ENCODE measurements at places on chromosomes 12 and 14.

DNA sequence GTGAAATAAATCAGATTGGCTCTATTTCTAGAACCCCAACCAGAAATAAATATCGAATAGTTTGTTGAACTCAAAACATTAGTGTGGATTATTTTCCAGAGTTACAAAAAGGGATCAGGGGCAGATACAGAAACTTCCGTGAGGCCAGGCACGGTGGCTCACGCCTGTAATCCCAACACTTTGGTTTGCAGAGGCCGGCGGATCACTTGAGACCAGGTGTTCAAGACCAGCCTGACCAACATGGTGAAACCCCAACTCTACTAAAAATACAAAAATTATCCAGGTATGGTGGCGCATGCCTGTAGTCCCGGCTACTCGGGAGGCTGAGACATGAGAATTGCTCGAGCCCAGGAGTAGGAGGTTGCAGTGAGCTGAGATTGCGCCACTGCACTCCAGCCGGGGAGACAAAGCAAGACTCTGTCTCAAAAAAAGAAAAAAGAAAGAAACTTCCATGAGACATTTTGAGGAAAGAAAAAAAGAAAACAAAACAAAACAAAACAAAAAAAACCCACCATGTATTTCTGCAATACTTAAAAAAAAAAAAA lies 2.1 kb downstream of the FBXO21 start:
- peak; percentile 62 for DNase-seq

- no peak for DNase-seq
Measured at GRCh38 chr12:7705846-7706245, 5.4 kb upstream of the DPPA3 start.

DNA sequence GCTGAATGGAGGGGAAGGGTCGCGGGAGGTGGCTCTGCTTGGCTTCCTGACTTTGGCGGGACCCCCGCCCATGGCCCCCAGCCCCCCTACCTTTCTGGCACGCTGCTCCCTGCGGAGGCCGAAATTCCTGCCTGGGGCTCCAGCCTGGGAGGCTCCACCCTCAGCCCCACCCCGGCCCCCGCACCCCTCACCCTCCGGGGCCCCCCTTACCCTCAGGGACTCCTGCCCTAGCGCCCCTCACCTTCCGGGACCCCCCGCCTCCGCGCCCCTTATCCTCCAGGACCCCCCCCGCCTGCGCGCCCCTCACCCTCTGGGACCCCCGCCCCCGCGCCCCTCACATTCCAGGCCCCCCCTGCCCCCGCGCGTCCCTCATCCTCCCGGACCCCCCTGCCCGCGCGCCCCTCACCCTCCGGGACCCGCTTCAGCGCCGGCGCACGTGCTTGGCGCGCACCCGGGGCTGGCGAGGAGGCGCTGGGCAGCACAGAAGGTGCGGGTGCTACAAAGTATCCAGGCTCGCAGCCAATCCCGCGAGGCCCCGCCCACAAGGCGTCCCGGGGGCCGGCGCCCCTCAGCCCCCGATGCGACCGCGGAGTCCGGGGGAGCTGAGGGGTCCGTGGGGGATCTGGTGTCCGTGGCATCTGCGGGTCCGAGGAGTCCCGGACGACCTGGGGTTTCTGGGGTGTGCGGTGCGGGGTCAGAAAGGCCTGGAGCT lies at the start of gene ANHX:
Gene ANHX (minus strand): TSS at position 477 of the 712 bp plus-strand sequence. CDS start 1,521 bp downstream, outside the sequence.
- peak; percentile 63 for DNase-seq

DNA sequence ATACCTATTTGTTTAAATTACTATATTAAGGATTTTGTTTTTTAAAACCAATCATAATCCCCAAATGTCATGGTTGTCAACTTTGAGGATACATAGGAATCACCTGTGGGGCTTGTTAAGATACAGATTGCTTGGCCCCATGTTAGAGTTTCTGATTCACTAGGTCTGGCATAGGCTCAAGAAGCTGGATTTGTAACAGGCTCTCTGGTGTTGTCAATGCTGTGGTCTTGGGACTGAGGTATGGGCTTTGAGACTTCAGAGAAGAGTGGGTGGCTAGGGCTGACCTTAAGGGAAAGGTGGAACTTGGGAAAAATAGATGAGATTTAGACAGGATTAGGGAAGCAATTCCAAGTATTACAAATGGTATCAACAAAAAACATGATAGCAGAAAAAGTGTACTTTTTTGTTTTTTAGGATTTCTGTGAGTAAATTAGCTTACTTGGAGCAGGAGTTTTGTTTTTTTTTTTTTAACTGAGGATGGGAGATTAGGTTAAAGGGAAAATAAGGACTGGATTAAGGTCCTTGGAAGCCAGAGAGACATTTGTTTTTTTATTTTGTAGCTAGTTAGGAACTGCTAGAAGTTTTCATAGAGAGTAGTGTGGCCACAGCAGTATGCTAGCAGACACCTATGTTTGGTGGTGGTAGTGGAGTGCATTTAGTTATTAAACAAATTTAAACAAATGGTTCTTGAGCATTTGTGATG lies 88.6 kb downstream of the RAD51B start:
- DNase-seq: no peak

DNA sequence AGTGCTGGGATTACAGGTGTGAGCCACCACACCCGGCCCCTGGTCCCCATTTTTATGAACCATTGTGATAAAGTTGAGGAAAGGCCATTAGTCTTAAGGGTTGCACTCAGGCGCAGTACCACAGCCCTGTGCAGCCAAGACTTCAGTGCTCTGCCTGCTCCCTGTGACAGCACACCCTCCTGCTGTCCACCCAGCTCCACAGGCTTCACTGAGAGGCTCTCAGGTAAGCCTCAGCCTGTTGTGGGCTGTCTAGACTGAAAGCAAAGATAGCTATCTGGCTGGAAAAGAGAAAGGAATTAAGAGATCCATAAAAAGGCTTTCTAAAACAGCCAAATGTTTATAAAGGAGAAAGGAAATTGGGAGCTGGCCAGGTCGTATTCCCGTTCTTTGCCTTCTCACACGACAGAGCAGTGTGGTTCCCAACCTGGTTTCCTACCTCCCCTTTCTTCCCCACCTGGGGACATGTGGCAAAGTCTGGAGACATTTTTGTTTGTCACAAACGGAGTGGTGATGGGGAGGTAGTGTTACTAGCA lies 19.1 kb upstream of the DNM1L start:
- no peak for DNase-seq

DNA sequence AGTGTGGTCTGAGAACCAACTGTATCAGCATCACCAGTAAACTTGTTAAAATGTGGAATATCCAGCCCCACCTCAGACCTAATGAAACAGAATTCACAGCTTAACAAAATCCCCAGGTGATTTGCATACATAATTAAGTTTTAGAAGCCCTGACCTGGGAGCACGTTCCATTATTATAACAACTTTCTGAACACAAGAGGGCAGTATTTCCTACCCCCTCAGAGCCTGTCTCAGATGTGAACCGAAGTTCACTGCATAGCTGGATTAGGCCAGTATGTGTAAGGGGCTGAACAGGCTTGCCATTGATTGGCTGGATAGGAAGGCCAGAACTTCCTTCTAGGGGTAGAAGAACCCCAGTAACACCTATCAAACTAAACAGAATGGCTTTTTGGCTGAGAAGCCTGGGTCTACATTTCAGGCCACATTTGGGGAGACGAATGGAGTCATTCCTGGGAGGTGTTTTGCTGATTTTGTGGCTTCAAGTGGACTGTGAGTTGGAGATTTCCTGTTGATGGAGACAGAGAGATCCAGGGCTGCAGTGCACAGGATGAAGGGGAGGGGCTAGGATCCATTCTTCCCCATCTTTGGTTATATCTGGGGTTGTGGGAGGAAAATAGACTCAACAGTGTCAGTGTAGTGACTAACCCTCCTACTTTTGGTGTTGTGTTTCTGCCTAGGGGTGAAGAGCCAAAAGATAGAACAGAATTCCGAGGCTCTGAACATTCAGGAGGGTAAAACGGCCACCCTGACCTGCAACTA lies 94.7 kb upstream of the OR4E1 start:
- DNase-seq: no peak

- DNase-seq: peak; percentile 81
Measured at GRCh38 chr12:54038871-54039414, 6.1 kb downstream of the HOXC5 start.

GRCh38 chr12:124097701-124098100 lies 124.7 kb downstream of the ZNF664 start:
- peak; percentile 8 for DNase-seq

GRCh38 chr14:74217672-74218448 lies 21.4 kb upstream of the VSX2 start:
- DNase-seq: peak; percentile 91

GRCh38 chr12:100141666-100141997 lies 1.0 kb downstream of the BLTP3B start:
- no peak for DNase-seq

DNA sequence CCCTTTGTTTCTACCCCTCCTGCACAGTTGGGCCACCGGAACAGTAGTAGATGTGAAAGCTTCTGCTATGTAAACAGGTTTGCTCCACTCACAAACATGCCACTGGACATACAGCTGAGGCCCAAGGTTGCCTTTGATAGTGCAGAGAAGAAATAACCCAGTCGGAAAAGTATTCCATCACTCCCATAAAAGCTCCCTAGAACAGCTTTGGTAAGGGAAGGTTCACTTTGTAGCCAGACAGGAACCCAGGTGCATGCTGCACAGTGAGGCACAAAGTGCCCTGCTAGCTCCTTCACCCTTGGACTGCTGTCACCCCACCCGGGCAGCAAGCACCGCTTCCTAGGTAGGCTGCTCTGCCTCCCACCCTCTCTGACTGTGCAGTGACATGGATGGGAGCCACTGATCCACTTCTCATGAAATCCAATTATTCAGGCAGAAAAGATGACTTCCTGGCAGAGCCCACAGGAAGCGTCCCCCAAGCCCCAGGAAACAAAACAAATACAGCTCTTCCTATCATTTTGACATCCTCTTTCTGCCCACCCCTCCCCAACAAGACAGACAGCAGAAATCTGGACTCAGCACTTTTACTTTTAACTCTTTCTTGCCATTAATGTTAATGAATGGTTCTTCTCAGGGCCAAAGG lies 100.2 kb downstream of the SRGAP1 start:
- no peak for DNase-seq

GRCh38 chr12:131810726-131811125 lies 17.5 kb upstream of the MMP17 start:
- DNase-seq: no peak

GRCh38 chr14:78872837-78873236 lies 702.7 kb downstream of the NRXN3 start:
- no peak for DNase-seq

DNA sequence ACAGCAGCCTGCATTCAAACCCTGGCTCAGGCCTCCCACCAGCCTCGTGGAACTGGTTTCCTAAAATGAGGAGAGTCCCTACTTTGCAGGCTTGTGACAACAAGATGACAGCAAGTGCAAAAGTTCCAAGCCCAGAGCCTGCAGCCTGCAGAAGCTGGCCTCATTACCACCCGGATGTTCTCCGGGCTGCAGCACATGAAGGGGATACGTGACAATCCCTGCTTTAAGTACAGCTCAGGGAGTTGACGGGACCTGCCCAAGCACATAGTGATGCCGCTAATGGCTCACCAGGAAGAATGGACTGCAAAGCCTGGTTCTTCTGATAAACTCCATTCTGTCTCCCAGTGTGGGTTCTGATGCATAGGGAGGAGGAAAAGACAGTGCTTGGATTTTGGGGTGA lies 15.0 kb downstream of the SSH1 start:
- no peak for DNase-seq

DNA sequence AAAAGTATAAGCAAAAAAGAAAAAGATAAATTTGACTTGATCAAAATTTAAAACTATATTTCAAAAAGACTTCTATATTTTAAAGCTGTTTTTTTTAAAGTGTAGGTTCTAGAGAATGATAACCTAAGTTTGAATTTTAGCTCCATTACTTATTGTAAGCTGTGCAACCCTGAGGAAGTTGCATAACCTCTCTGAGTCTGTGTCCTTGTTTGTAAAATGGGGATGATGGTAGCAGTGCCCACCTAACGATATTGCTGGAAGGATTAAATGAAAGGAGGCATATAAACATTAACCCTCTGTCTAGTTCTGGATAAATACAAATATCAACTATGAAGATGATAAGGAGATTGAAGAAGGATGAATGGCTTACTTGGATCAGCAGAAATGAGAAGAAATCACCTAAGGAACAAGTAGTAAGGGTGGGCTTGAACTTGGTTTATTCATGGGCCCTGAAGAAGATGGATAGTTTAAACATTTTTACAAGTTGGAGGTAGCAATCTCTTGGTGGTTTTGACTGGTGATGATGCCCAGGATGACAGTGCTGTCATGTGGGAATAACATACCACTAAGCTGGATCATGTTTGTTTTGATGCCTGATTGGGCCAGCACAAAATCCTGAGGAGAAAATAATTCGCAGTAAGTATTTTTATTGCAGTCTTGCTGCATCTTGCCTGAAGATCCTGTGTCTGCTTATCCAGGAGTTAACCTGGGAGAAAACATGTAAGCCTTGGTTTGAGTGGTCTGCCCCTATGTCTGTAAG lies 35.0 kb downstream of the TXNRD1 start:
- DNase-seq: no peak

GRCh38 chr12:80226576-80226975 lies 127.2 kb downstream of the OTOGL start:
- no peak for DNase-seq

GRCh38 chr12:90235642-90236041 lies 527.0 kb upstream of the ATP2B1 start:
- no peak for DNase-seq
